Spleen (tissue), 13 donors: ENCODE measurements at places on chromosomes 3 and 15. TPM values are rescaled to one million over a fixed set of nuclear protein-coding genes. Genes with fewer than 3 reads are reported as not detected.

DLEC1 gene
- 0.36 TPM for polyA plus RNA-seq

- DNase-seq = no peak
Measured at GRCh38 chr3:124965413-124965812, 30.9 kb upstream of the MUC13 start.

CAPN3 gene
- polyA plus RNA-seq = 29.7 TPM

GPR171 gene
- 2.7 TPM for polyA plus RNA-seq

DNA sequence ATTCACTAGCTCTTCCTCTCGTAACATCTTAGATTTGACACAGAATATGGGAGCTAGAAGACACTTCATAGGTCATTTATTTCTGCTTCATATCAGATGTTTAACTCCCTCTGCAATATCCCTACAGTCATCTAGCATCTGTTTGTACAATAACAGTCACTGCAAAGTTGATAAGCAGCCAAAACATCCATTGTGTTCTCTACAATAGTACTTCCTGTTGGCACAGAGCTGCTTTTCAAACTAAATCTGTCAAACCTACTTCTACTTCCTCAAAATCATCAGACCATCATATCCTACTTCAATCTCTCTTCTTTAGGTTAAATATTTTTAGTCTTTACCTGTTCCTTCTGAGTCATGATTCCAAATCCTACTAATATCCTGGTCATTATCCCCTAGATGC is 233.2 kb downstream of the FGF12 start:
- no peak for DNase-seq
- H3K4me1 ChIP-seq = no peaks in the 10 kb centered on the region
- no peak overlapping the region for H3K4me3 ChIP-seq

DNA sequence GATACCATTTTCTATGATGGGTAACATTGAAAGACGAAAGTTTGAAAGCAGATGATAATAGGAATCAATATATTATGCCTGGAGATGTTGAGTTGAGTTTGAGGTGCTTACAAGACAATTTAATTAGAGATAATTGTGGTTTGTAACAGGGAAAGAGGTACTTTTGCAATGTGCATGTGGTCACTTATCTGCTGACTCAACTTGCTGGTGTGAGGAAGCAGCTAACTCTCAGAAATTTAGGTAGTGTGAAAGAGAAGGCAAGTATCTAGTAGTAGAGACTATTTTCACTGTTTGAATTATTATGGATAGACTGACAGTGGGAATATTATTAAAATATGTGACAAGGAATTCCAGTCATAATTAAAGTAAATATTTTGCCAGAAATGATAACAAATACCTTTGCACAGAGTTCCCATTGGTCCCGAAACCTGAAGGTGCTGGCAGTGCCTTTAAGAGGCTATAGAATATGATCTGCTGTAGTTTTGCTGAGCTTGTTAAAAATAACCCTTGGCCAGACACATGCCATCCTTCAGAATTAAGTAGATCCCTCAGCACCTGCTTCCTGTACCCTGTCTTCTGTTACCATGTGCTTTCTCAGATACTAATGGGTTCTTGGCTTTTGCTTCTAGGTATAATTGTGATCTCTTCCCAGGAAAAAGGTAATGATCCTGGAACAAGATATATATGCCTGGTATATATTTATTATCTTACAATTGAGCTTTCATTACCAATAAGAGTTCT is 315.9 kb downstream of the BCHE start:
- no peaks in the 10 kb centered on the region for H3K4me1 ChIP-seq
- H3K36me3 ChIP-seq = no peaks in the 10 kb centered on the region
- H3K4me3 ChIP-seq = no peak overlapping the region
- no peak for DNase-seq
- no peaks in the 10 kb centered on the region for H3K27me3 ChIP-seq

CASR gene
- polyA plus RNA-seq = 0.42 TPM

- no peaks in the 10 kb centered on the region for H3K27me3 ChIP-seq
- peak overlapping the region; percentile 15 for H3K4me3 ChIP-seq
- H3K36me3 ChIP-seq = no peaks in the 10 kb centered on the region
- peak overlapping the region; percentile 54 for H3K27ac ChIP-seq
Measured at GRCh38 chr3:72427624-72428023, 420.6 kb downstream of the SHQ1 start.

- H3K4me3 ChIP-seq = no peak overlapping the region
- H3K4me1 ChIP-seq = peaks cover 22% of the 10 kb centered on the region
- H3K27me3 ChIP-seq = no peaks in the 10 kb centered on the region
- no peak overlapping the region for H3K27ac ChIP-seq
- DNase-seq = no peak
- H3K36me3 ChIP-seq = no peaks in the 10 kb centered on the region
Measured at GRCh38 chr3:171815973-171816595, 5.8 kb upstream of the PLD1 start.

SCN11A gene
- polyA plus RNA-seq = 2.6 TPM

DNA sequence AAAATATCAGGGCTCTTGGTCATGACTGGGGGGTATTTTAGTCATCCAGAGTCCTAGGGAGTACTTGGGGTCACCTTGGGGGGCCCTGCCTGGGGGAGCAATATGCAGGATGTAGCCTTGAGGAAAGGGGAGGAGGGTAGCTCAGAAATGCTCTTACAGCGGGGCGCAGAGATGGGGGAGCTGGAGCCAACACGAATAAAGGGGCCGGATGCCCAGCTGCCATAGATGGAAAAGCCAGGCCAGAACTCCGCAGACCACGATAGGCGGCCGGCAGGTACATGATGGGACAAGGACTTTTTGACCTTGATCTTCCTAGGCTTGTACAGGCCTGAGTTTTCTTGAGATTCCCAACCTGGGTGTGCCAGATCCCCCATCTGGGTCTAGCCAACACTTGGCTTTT is 47.7 kb upstream of the SLC6A1 start:
- H3K4me3 ChIP-seq = no peak overlapping the region
- H3K4me1 ChIP-seq = no peaks in the 10 kb centered on the region
- H3K27ac ChIP-seq = no peak overlapping the region
- DNase-seq = peak; percentile 32
- H3K27me3 ChIP-seq = no peaks in the 10 kb centered on the region

IQCF5 gene
- polyA plus RNA-seq = not detected

GRCh38 chr15:99632521-99632920 is 66.7 kb downstream of the MEF2A start:
- H3K4me3 ChIP-seq = no peak overlapping the region
- H3K27me3 ChIP-seq = no peaks in the 10 kb centered on the region

NEK10 gene
- polyA plus RNA-seq = 0.29 TPM

- H3K4me3 ChIP-seq = no peak overlapping the region
- peaks cover 20% of the 10 kb centered on the region for H3K4me1 ChIP-seq
- H3K36me3 ChIP-seq = no peaks in the 10 kb centered on the region
- no peak overlapping the region for H3K27ac ChIP-seq
- H3K27me3 ChIP-seq = peaks cover 3% of the 10 kb centered on the region
Measured at GRCh38 chr15:101520395-101520794, 30.9 kb upstream of the PCSK6 start.

GRCh38 chr3:126537730-126538281 is 13.9 kb downstream of the CHST13 start:
- H3K4me3 ChIP-seq = no peak overlapping the region
- DNase-seq = peak; percentile 70
- no peaks in the 10 kb centered on the region for H3K36me3 ChIP-seq
- H3K27me3 ChIP-seq = no peaks in the 10 kb centered on the region
- H3K4me1 ChIP-seq = peaks cover 17% of the 10 kb centered on the region

DNA sequence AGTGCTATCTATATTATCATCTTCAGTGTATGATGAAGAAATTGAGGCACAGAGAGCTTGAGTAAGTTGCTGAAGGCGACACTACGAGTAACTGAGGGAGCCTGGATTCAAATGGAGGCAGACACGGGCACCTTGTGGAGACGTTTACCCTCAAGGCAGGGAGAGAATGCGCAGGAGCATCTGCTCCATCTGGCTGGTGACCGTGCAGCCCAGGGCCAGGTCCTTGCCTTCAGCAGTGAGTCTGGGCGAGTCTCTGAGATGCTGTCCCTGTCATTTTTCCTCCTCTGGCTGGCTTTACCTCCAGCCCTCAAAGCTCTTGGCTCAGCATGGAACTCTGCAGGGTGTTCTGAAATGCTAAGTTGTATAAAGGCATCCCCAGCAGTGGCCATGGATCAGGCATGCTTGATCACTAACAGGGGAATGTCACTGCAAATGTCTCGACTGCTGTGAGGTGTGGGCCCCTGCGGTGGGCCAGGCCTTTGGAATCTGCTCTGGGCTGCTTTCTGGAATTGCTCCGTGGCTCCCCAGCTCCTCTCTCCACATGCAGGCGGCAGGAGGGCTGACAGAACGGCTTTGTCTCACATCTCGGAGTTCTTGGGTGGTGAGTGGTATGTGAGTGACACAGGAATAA is 19.7 kb downstream of the SPSB4 start:
- no peaks in the 10 kb centered on the region for H3K27me3 ChIP-seq
- no peaks in the 10 kb centered on the region for H3K36me3 ChIP-seq
- no peak overlapping the region for H3K27ac ChIP-seq
- no peak overlapping the region for H3K4me3 ChIP-seq
- no peaks in the 10 kb centered on the region for H3K4me1 ChIP-seq

COL6A5 gene
- not detected for polyA plus RNA-seq

- no peak overlapping the region for H3K27ac ChIP-seq
- H3K36me3 ChIP-seq = no peaks in the 10 kb centered on the region
- peaks cover 74% of the 10 kb centered on the region for H3K27me3 ChIP-seq
Measured at GRCh38 chr3:184234224-184234623, 4.8 kb downstream of the VWA5B2 start.

GRCh38 chr3:115518100-115518852 is 105.0 kb upstream of the GAP43 start:
- DNase-seq = no peak
- H3K36me3 ChIP-seq = no peaks in the 10 kb centered on the region
- H3K27ac ChIP-seq = peak overlapping the region; percentile 51
- no peaks in the 10 kb centered on the region for H3K4me1 ChIP-seq
- H3K4me3 ChIP-seq = no peak overlapping the region

USF3 gene
- polyA plus RNA-seq = 7.0 TPM

DNA sequence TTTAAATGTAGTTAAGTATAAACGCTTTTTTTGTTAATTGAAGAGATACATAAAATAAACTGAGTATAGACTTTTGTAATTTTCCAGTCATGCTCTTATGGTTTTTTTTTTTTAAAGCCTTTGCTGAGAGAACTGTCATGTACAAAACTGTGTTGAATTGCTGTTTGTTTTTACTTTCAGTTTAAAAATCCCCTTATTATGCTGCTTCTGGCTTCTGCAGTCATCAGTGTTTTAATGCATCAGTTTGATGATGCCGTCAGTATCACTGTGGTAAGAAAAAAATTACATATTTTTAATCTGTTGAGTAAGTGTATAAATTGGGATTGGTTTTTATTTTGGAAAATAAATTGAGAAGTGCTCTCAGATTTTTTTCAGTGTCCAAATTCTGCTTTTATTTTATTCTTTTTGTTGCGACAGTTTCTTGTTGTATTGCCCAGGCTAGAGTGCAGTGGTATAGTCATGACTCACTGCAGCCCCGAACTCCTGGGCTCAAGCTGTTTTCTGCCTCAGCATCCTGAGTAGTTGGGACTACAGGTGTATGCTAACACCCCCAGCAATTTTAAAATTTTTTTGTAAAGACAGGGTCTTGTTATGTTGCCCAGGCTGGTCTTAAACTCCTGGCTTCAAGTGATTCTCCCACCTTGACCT is 40.7 kb downstream of the ATP2C1 start:
- no peak overlapping the region for H3K27ac ChIP-seq
- DNase-seq = no peak
- H3K4me3 ChIP-seq = no peak overlapping the region
- H3K27me3 ChIP-seq = no peaks in the 10 kb centered on the region
- H3K4me1 ChIP-seq = no peaks in the 10 kb centered on the region

STAC gene
- 0.11 TPM for polyA plus RNA-seq

NOX5 gene
- polyA plus RNA-seq = 8.6 TPM

DNA sequence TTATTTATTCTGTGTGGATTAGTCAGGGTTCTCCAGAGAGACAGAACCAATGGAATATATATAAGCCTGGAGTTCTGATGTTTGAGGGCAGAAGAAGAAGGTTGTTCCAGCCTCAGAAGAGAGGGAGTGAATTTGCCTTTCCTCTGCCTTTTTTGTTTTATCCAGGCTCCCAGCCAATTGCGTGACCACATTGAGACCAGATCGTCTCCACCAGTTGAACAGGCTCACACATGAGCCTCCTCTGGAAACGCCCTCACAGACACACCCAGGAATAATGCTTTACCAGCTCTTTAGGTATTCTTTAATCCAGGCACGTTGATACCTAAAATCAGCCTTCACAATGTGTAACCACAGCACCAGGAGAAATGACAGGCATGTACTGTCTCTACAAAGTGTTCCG is 923.1 kb downstream of the TBL1XR1 start:
- H3K27me3 ChIP-seq = no peaks in the 10 kb centered on the region
- no peak overlapping the region for H3K4me3 ChIP-seq
- no peaks in the 10 kb centered on the region for H3K4me1 ChIP-seq
- no peaks in the 10 kb centered on the region for H3K36me3 ChIP-seq

GRCh38 chr3:54215521-54215920 is 93.2 kb downstream of the CACNA2D3 start:
- no peak overlapping the region for H3K4me3 ChIP-seq
- no peaks in the 10 kb centered on the region for H3K4me1 ChIP-seq
- DNase-seq = no peak
- no peaks in the 10 kb centered on the region for H3K27me3 ChIP-seq

DNA sequence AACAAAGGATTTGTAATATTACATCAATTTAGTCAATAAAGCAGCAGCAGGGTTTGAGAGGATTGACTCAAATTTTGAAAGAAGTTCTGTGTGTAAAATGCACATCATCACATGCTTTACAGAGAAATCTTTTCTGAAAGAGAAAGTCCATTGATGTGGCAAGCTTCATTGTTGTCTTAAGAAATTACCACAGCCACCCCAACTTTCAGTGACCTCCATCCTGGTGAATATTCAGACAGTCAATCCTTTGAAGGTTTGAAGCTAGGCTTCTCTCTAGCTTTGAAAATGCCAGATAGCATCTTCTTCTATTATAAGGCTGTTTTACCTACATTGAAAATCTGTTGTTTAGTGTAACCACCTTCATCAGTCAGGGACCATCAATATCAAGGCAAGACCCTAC is 51.8 kb upstream of the SETMAR start:
- no peak overlapping the region for H3K27ac ChIP-seq
- H3K4me1 ChIP-seq = no peaks in the 10 kb centered on the region
- no peak overlapping the region for H3K4me3 ChIP-seq
- DNase-seq = no peak
- H3K36me3 ChIP-seq = no peaks in the 10 kb centered on the region

- peaks cover 29% of the 10 kb centered on the region for H3K27me3 ChIP-seq
- H3K27ac ChIP-seq = no peak overlapping the region
- no peak for DNase-seq
- H3K4me3 ChIP-seq = no peak overlapping the region
- peaks cover 22% of the 10 kb centered on the region for H3K4me1 ChIP-seq
- H3K36me3 ChIP-seq = no peaks in the 10 kb centered on the region
Measured at GRCh38 chr15:57534281-57534680, 57.4 kb upstream of the MYZAP start.

GRCh38 chr15:99098426-99098825 is 6.5 kb upstream of the SYNM start:
- no peak overlapping the region for H3K27ac ChIP-seq
- no peaks in the 10 kb centered on the region for H3K36me3 ChIP-seq
- H3K4me3 ChIP-seq = no peak overlapping the region
- DNase-seq = no peak
- peaks cover 62% of the 10 kb centered on the region for H3K27me3 ChIP-seq

- peak; percentile 68 for DNase-seq
- H3K27ac ChIP-seq = no peak overlapping the region
- H3K36me3 ChIP-seq = no peaks in the 10 kb centered on the region
- H3K4me3 ChIP-seq = no peak overlapping the region
- H3K4me1 ChIP-seq = peaks cover 18% of the 10 kb centered on the region
- no peaks in the 10 kb centered on the region for H3K27me3 ChIP-seq
Measured at GRCh38 chr15:99421172-99421656, 144.6 kb upstream of the MEF2A start.
